H1 (cell line): ENCODE measurements at places on chromosomes 4 and X. TPM values are rescaled to one million over a fixed set of nuclear protein-coding genes. Genes with fewer than 3 reads are reported as not detected.

CCDC110 gene
- total RNA-seq = 2.5 and 3.1 TPM in 2 replicates

PNMA6A gene
- total RNA-seq = 5.7 and 6.0 TPM in 2 replicates

DNA sequence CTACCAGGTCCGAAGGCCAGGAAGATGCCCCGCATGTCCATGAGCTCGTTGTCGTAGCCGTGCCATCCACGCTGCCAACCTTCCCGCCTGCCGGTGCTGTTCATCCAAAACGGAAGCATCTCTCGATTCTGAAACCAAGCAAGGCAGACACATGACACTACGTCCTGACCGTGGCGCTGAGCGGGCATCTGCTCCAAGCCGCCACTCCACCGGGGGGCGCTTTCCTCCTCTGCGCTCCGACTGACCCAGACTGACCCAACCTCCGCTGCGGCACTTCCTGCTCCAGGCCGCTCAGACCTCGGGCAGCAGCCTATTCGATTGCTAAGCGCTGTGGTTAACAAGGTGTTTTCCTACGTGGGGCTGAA, 120.5 kb downstream of the ENPP6 start:
- H3K27ac ChIP-seq = no peak overlapping the region
- peak overlapping the region; percentile 21; the same call in 1 of the 2 replicates for H3K4me3 ChIP-seq
- H3K4me1 ChIP-seq = no peaks in the 10 kb centered on the region; the same call in 1 of the 2 replicates
- H3K27me3 ChIP-seq = peaks cover 9% of the 10 kb centered on the region
- no peaks in the 10 kb centered on the region for H3K36me3 ChIP-seq

- H3K36me3 ChIP-seq = no peaks in the 10 kb centered on the region
Observed at GRCh38 chr4:148653681-148654080, 211.5 kb upstream of the NR3C2 start.

GRCh38 chrX:116417214-116417613, 19.2 kb upstream of the SLC6A14 start:
- H3K36me3 ChIP-seq = no peaks in the 10 kb centered on the region
- H3K27ac ChIP-seq = no peak overlapping the region
- DNase-seq = no peak
- no peaks in the 10 kb centered on the region for H3K27me3 ChIP-seq
- no peak overlapping the region for H3K4me3 ChIP-seq

- no peaks in the 10 kb centered on the region for H3K4me1 ChIP-seq
- no peak overlapping the region for H3K27ac ChIP-seq
- no peak for DNase-seq
- H3K27me3 ChIP-seq = no peaks in the 10 kb centered on the region
Observed at GRCh38 chrX:40617566-40617965, 5.7 kb upstream of the MPC1L start.

GRCh38 chrX:134026565-134027311, 41.3 kb upstream of the GPC3 start:
- peak; percentile 48 for DNase-seq
- no peaks in the 10 kb centered on the region for H3K27me3 ChIP-seq
- no peaks in the 10 kb centered on the region for H3K36me3 ChIP-seq
- peak overlapping the region; percentile 10; the same call in 1 of the 2 replicates for H3K4me3 ChIP-seq
- no peaks in the 10 kb centered on the region; the same call in 1 of the 2 replicates for H3K4me1 ChIP-seq

DNA sequence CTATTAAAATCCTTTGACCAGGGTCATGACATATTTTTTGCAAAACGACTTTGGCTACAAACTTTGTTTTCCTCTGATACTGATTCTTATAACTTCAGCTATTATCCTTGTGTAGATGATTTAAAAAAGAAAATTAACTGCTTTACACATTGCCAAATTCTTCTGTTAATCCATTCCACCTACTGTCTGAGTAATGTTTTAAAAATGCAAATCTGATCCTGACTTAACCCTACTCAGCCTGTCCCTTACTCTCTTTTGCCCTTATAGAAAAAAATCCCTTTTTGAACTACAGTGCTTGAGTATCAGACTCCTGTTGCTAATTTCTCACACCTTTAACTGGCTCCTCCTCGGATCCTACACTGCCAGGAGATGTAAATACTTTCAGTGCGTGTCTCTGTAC, 723.1 kb downstream of the ADGRL3 start:
- H3K27ac ChIP-seq = no peak overlapping the region
- no peaks in the 10 kb centered on the region for H3K4me1 ChIP-seq
- H3K36me3 ChIP-seq = no peaks in the 10 kb centered on the region
- no peaks in the 10 kb centered on the region for H3K27me3 ChIP-seq
- no peak overlapping the region for H3K4me3 ChIP-seq
- no peak for DNase-seq
